NCI-H460 (cell line): ENCODE measurements at places on chromosomes 2 and 18. TPM values are rescaled to one million over a fixed set of nuclear protein-coding genes. Genes with fewer than 3 reads are reported as not detected.

- DNase-seq = no peak
These were observed 206.3 kb downstream of the RAD51AP2 start for GRCh38 chr2:17311771-17312511.

DNA sequence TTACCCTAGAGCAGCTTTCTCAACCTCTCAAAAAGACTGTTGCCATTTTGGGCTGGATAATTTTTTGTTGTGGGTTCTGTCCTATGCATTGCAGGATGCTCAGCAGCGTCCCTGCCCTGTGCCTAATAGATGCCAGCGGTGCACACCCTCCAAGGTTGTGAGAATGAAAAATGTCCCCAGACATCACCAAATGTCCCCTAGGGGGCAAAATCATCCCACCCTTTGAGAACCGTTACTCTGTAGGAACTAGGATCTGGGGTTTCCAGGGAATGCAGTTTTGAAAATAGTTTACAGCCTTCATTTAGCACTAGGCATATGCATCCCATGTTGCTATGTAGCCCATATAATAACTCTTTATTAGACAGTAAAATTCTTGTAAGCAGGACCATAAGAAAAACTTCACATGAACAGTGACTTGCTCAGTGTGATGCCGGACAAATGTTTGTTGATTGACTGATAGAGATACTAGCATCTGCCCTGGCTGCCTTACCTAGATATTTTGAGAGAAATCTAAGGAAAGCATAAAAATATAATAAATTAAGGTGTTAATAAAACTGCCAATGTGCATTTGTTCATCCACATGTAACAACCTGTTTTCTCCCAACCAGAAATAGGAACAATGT, 79.2 kb upstream of the EPC2 start:
- DNase-seq = peak; percentile 38

The HOXD9 gene
- not detected in 2 replicates for total RNA-seq

DNA sequence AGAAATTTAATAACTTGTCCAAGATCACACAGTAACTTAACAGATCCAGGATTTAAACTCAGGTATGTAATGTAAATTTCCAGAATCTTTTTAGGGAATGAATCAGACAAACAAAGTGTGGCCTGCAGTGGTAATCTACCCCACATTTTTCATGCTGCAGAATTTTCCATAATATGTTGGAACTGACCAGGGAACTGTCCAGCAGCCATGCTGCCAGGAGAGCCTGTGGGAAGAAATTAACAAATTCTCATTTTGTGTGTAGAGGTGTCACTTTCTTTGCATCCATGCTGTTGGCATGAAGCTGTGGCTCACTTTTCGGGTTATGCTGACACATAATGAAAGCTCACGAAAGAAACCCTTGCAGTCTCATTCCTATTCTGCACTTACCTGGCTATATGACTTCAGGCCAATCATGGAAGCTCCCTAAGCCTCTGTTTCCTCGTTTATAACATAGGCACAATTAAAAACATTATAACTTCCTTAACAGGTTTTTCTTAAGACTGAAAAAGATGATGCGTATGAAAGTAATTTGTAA, 54.7 kb downstream of the CDKL4 start:
- DNase-seq = no peak

DNA sequence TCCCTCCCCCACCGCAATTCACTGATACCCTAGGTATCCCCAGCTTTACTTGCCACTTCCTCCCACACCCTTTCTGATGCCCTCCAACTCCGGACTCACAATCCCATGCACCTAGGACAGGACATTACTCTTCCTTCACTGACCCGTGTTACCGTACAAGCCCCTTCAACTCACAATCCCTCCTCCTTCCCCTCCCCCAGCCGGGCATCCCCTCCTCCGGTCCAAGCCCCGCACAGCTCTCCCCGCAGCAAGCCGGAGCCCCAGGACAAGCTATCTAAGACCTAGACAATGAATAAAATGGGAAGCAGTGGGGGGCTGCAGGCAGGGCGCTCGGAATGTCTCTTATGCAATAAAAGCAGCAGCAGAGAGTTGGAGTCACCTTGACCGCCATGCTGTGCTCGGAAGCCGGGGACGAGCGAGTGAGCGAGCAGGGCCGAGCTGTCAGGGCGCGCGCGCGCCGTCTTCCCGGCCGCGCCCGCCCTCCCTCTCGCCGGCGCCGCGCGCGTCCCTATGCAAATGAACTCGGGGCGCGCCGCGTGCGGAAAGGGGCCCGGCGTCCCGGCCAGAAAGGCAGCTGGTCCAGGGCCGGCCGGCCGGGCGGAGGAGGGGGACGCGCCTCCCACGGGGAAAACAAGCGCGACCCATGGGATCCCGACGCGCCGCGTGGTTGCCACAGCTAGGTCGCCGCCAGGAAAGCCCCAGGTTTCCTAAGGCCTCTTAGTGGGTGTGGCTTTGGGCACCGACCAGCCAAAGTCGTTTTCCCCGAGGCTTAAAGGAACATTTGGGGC, at the start of gene SLC25A12:
Gene SLC25A12 (minus strand): TSS at position 421 of the 788 bp plus-strand sequence. CDS start 30 bp downstream, at position 391.
- DNase-seq = peak; percentile 78

DNA sequence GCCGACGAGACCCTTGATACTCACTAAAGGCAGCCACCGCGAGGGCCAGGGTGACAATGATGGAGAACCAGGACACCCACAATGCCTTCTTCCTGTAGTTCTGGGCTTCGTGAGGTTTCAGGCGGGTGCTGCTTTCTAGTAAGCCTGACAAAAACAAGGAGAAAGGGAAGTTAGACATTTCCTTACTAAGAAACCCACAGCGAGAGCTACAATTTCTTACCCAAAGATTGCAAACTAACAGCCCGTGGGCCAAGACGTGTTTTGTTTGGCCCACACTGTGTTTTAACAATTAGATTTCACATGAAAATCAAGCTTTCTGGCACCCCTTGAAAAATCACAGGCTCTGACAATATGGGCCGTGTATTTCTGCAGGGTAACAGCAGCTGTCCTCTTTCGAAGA, 5.6 kb downstream of the TMEM163 start:
- DNase-seq = no peak

DNA sequence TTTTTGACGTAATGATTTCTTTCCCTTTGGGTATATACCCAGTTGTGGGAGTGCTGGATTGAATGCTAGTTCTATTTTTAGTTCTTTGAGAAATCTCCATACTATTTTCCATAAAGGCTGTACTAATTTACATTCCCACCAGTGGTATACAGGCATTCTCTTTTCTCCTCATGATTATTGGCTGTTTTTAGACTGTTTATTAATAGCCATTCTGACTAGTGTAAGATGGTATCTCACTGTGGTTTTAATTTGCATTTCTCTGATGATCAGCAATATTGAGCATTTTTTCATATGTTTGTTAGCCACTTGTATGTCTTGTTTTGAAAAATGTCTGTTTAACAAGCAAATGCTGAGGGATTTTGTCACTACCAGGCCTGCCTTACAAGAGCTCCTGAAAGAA, 9.2 kb upstream of the CD28 start:
- DNase-seq = no peak

DNA sequence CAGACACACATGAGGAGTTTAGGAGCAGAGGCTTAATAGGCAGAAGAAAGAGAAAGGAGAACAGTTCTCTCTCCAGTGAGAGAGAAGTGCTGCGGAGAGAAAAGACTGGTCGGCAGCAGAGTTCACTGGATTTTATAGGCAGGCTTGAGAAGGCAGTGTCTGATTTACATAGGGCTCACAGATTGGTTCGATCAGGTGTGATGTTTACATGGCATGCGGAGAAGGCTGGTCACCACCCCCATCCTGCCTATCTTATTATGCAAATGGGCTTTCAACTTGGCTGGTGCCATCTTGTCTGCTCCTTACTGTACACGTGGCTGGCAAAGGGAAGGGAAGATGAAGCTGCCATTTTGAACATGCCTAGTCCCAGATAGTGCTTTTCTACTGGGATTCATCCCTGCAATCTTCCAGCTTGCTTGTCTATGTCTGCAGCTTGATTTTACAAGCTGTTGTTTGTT, 113.4 kb downstream of the AP1S3 start:
- peak; percentile 99 for DNase-seq

DNA sequence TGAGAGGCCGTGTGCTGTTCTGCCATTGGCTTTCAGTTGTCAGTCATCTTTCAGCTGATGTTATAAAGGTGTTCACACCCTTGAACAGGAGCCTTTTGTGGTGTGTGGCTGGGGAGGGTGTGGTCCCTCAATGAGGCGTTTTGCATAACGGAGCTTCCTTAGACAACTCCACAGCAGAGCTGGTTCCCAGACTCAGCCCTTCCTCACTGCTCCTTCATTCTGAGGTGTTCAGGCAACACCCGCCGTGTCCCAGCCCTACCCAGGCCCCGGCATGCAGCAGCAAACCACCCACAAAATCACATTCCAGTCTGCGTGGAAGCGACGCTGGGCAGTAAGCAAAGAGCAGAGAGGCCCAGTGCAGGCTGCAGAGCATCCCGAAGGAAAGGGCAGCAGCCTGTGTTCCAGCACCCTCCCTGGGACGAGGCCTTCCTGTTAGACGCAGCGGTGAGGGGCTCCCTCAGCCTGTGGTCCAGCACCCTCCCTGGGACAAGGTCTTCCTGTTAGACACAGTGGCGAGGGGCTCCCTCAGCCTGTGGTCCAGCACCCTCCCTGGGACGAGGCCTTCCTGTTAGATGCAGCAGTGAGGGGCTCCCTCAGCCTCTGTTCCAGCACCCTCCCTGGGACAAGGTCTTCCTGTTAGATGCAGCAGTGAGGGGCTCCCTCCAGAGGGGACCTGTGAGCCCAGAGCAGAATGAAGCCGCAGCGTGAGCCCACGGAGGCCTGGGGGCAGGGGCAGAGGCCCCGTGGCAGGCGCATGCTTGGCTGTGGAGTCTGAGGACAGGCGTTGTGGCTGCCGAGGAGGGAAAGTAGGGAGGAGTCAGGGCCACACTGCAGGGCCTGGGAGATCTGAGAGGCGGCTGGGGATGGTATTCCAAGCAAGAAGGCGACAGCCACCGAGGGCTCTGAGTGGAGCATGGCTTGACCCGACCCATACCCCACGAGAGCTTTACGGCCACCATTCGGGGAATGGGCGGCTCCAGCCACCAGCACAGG, 201.8 kb upstream of the HDAC4 start:
- DNase-seq = no peak

GRCh38 chr2:26733413-26733812, 30.7 kb upstream of the SLC35F6 start:
- DNase-seq = no peak

GRCh38 chr18:76621782-76622495, 126.9 kb upstream of the ZNF516 start:
- no peak for DNase-seq

GRCh38 chr2:52264488-52264887, 1232.6 kb upstream of the NRXN1 start:
- no peak for DNase-seq

GRCh38 chr2:76672798-76673197, 849.4 kb downstream of the LRRTM4 start:
- DNase-seq = no peak

The GRB14 gene
- 0.79 and 1.5 TPM in 2 replicates for total RNA-seq

GRCh38 chr2:83388804-83389203, 1070.3 kb downstream of the SUCLG1 start:
- DNase-seq = no peak

The ZFP36L2 gene
- 5.7 and 6.9 TPM in 2 replicates for total RNA-seq

The TAF1B gene
- 14.8 and 16.1 TPM in 2 replicates for total RNA-seq

DNA sequence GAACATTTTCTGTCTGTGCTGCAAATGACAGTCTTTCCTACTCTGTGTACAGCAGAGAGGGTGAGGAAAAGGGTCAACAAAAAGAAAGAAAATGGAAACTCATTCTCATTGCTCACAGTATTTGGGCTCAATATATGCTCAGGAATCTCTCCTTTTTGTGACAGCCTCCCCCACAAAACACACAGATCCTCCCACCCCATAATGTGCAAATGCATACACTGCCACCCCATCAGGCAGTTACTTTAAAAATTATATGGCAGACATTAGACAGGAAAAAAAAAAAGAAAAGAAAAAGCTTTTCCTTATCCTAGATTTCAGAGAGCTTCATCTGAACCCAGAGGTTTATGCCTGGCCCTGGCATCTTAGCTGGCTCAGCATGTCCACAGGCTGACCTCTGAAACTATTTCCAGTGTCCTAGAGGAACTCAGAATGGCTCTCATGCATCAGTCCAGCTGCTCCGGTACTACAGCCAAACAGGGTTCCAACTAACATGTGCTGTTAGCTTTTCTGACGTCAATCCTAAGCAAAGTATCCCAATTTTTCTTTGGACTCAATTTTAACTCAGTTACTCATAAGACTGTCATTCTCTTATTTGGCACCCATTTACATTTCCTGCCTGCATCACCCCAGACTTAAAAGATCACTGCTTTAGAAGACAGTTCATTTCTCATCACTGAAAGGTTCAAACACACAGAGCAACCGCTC, 105.9 kb downstream of the RBMS1 start:
- DNase-seq = peak; percentile 55

DNA sequence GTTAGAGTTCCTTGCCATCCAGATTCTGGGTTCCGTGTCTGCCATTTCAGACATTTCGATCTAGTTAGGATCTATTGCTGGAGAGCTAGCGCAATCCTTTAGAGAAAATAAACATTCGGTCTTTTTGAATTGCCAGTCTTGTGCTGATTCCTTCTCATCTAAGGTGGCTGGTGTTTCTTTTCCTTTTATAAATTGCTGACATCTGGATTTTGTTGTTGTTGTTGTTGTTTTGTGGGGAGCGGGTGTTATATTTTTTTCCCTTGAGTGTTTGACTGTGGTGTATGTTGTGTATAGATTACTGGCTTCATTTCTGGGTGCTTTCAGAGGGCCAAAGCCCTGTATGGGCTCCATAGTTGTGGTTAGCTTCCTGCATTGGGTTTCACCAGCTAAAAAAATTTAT, 128.5 kb upstream of the LRP1B start:
- DNase-seq = no peak
